WTC11 (cell line): ENCODE measurements at places on chromosomes 16 and 17. TPM values are rescaled to one million over a fixed set of nuclear protein-coding genes. Genes with fewer than 3 reads are reported as not detected.

The MYH1 gene
- not detected in 3 replicates for total RNA-seq

- no peak for DNase-seq
Observed at GRCh38 chr16:67014634-67015312, 14.2 kb upstream of the CBFB start.

The GUCY2D gene
- 0.87 to 1.9 TPM (median 1.1 TPM) in 3 replicates for total RNA-seq

DNA sequence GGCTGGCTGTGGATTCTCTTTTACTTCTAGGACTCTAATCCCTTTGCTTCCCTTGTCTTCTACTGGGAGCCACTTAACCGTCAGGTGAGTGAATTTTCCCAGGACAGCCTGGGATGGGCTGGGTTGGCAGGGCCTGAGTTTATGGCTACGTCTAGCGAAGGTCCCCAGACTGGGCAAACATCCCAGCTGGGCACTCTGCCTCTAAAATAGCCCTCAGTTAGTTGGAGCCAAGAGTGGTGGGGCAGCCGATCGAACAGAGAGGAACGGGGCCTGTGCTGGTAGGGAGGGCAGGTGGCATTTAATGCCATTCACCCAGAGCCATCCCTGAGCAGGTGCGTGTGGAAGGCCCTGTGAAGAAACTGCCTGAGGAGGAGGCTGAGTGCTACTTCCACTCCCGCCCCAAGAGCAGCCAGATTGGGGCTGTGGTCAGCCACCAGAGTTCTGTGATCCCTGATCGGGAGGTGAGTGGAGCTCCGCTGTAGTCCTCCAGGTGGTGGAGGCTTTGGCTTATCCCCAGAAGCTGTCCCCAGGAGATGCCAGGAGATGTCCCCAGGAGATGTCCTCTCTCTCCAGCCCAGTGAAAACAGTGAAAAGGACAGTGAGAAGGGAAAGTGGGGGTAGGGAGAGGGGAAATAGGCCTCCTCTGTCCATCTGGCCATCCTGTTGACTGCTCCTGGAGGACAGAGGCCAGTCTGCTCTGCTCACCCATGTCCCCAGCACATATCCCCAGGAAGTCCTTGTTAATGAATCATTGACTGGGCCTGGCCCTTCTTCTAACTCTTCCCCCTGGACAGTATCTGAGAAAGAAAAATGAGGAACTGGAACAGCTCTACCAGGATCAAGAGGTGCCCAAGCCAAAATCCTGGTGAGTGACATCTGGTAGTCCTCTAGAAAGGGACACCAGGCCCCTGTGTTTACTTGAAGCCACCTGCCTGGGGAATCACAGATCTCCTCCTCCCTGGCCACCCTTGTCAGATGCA, 4.4 kb downstream of the PNPO start:
- no peak for DNase-seq

DNA sequence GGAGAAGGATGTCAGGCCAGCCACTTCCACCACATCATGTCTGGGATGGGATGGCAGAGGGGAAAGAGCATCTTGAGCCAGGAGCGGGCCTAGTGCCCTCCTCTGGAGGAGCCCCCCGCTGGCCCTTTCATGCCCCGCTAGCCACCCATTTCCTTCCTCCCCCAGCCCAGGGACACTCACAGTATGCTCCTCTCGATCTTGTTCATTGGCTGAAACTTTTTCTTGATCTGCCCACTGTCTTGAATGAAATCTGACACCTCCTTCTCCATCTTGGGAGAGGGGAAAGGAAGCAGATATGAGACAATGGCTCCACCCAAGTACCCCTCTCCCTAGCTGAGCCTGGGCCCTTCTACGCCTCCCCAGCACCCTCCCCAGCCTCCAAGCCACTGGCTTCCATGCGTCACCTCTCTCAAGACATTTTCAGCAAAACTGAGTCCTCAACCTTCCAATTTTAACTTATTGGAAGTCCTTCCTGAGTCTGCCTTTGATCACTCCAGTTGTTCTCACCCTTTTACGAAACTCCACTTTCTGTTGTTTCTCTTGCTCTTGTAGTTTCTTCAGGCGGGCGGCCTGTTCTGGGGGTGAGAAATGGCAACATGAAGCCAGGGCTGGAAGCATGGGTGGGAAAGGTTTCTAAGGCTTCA, 7.2 kb downstream of the SPAG7 start:
- DNase-seq: no peak
